ENCODE measurements at places on chromosomes 16 and 17.

DNA sequence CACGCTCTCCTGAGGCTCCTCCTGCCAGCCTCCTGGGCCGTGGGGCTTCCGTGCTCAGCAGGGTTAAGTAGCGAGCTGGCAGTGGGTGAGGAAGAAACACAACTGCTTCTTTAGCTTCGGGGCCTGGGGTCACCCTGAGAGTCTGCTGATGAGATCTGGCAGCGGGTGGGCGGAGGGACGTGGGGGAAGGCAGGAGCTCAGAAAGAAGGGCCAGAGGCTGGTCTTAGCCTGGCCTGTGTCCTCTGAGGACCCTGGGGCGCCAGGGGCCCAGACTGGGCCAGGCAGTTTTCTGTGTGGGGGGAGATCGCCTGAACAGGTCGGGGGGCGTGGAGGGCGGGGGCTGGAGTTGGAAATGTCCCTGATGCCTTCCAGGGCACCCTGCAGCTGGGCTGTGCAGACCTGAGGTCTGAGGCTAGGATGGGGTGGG is 97.8 kb upstream of the GSE1 start:
- DNase-seq, result no peak

DNA sequence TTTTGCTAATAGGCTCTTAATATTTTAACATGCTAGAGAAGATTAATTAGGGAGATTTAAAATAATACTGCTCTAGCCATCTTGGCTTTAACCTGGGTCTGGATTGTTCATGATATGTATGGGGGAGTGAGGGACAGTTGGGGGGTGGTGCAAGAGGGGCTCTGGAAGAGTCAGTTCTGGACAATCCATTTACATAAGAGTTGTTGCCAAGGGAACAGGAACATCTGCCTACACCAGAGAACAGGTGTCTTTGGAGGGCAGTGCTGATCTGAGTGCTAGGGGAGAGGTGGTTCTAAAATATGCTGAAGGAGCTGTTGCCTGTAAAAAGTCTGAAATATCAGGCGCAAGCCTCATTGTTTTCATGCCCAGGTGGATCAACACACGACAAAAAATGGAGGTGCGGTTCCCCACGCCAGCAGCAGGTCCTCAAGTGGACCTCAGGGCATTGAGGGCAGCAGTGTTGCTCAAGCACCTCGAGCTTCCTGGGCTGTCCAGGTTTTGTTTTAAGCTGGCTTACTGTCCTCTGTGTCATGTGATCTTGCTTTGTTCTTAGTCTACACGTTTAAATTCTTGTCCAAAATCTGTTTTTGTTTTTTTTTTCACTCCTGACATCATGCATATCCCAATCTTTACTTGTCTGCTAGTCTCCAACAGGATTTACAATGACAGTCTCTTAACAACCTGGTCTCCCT is 25.4 kb upstream of the WSB1 start:
- DNase-seq, result no peak

DNA sequence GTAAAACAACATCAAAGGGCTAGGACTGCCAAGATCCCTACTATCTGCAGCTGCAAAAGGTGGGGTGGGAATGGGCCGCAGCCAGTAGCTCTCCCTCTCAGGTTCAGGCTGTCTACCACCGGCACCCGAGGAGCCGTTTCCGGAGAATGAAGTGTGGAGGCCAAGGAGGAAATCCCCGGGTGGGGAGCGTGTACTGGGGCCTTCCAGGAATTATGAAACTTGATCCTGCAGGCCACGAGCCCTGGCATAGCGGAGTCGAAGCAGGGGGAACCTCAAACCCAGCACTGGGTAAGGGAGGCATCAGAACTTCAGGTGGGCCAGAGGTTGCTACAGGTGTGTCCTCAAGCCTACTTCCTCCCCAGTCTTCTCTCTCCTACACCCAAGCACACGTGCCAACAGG is 5.1 kb downstream of the INPP5K start:
- DNase-seq, result no peak

DNA sequence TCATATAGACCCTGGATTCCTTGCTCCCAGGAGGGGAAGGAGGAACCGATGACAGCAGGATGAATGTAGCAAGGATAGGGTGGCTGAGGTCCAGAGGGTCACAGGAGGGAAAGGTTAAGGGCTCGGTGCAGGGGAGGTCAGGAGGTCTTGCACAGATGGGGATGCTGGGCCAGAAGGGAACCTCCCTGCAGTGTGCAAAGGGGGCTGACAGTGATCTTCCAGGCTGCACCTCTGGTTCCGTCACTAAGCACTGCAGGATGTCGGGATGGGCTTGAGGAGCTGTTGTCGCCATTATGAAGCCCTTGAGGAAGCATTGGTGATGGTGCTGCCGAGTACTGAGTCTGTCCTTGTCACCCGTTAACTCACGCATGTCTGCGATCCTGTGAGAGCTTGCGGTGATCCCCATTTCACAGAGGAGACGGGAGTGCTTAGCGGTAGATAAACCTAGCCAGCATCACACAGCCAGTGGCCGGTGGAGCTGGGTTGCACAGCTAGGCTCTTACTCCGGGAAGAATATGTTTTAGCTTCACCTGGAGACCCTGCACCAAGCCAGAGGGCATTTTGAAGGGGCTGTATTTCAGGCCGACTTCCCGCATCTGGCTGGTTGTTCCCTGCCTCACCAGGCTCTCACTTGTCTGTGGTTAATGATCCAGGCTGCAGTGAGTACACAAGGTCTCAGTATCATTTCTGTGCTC is 120.4 kb downstream of the SNX29 start:
- no peak for DNase-seq

- no peak for DNase-seq
Measured at GRCh38 chr16:55151561-55152305, 172.3 kb upstream of the IRX6 start.

All from frontal cortex (tissue), 4 donors.